ENCODE measurements at places on chromosomes 7 and 10. TPM values are rescaled to one million over a fixed set of nuclear protein-coding genes. Genes with fewer than 3 reads are reported as not detected.

NPFFR1 gene
- 0.06 TPM for total RNA-seq

C10orf67 gene
- total RNA-seq: not detected

JMJD1C gene
- 108 TPM for total RNA-seq

DNA sequence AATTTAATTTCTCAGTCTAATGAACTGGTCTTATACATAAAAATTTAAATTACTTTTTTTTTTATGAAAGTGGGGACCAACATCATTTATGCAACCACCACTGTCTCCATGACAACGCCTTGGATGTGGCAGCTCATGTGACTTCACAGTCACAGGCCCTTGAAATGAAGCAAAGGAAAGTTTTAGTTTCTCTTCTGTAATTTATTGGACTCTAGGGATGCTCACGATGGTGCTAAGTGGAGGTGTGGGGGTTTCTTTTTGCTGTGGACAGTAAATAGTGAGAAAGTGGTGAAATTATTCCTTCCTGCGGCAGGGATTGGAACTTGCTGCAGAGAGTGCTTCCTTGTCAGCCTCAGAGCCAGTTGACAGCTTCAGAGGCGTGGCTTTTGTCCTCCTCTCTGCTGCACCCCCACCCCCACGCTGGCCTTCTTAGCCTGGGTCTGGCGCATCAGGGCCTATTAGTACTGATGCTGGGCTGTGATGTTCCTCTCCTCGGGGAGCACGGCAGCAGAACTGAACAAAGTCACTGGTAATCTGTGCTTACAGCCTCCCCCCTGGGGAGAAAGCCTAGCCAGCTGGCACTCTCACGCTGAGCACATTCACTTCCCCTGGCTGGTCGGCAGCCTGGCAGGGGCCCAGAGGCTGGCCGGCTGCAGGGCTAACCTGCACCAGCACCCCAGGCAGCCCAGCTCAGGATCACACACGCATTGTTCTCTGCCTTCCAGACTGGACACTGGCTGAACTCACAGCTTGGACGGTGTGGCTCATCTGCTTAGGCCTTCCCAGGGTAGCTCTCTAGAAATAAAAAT, 517.5 kb upstream of the GALNT17 start:
- H3K27ac ChIP-seq: no peak overlapping the region
- H3K36me3 ChIP-seq: no peaks in the 10 kb centered on the region
- H3K4me1 ChIP-seq: no peaks in the 10 kb centered on the region

Measured in aorta (tissue), 5 donors.